ENCODE measurements at places on chromosomes 2 and 18.

- no peak for DNase-seq
Observed at GRCh38 chr18:78820161-78820834, 159.3 kb upstream of the SALL3 start.

DNA sequence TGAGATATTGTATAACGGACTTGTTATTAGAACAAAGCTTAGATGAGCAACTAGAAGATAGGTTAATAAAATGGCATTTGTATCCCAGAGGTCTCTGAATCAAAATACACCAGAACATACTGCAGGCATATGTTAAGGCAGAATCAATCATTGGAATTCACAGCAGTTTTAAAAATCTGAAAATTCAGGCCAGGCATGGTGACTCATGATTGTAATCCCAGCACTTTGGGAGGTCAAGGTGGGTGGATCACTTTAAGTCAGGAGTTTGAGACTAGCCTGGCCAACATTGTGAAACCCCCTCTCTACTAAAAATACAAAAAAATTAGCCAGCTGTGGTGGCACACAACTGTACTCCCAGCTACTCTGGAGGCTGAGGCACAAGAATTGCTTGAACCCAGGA is 405.2 kb downstream of the ZEB2 start:
- no peak for DNase-seq

DNA sequence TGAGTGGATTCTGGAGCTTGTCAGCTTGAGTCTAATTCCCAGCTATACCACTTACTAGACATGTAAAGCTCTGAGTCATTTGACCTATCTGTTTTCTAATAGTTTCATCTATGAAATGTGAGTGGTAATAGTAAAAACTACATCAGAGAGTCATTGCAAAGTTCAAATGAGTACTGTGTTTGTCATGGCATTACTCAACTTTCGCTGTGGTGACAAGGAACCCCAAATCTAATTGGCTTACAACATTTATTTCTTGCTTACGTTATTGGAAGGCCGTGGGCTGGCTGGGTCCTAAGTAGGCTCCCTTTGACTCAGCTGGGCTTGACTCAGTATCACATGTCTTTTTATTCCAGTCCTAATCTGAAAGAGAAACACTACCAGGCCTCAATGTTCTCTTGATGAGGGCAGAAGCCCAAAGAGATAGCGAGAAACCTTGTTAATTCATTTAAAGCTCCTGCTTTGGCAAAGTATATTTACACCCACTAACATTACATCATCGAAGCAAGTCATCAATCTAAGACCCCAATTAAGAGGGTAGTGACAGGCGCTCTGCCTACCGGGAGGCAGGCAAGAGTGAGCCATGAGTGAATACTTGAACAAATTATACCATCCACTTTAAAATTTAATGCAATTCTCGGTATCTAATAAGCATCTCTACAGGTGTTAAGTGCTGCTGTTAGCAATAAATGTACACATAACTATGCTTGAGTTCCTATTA is 431.8 kb upstream of the SPHKAP start:
- no peak for DNase-seq

DNA sequence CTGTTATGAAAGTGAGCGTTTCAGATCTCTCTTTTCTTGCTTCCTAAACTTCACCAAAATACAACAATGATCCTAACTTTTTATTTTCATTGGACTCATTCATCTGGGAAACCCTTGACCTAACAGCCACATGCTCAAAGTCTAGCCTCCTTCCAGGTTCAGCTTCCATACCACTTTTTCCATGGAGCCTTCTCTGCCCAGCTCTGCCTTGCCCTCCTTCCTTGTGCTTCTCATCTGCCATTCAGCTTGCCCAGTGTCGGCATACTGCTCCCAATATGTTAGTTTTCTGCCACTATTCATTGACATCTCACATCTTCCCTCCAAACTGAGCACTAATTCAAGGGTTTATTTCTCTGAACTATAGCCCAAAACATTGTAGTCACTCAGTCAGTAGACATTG is 214.7 kb downstream of the RAD51AP2 start:
- DNase-seq = no peak

- DNase-seq = no peak
Observed at GRCh38 chr18:3048121-3048520, 35.2 kb upstream of the LPIN2 start.

- no peak for DNase-seq
Observed at GRCh38 chr2:146119586-146119985, 1599.7 kb upstream of the ZEB2 start.

DNA sequence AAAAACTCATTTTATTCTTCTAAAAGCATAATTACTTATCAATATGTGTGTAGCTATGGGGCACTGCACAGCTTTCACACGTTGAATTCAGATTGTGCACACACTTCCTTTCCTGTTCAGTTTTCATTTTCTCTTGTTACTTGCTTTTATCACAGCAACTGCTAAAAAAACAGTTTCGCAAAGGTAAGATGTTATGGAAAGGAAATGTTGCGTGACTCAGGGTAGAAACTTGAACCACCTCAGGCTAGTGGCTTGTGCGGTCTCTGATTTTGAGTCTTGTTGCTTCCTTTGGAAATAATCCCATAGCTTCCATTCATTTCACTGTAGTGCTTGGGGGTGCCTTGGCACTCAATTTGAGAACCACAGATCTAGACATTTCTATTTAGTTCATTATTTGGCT is 171.9 kb downstream of the FMNL2 start:
- DNase-seq = no peak

DNA sequence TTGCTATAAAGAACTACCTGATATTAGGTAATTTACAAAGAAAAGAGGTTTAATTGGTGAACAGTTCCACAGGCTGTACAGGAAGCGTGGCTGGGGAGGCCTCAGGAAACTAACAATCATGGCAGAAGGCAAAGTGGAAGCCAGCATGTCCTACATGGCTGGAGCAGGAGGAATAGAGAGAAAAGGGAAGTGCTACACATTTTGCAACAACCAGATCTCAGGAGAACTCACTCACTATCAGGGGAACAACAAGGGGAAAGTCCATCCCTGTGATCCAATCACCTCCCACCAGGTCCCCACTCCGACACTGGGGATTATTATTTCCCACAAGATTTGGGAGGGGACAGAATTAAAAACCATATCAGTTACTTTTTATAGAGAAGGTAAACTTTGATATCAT is 273.5 kb upstream of the MMADHC start:
- DNase-seq = no peak

DNA sequence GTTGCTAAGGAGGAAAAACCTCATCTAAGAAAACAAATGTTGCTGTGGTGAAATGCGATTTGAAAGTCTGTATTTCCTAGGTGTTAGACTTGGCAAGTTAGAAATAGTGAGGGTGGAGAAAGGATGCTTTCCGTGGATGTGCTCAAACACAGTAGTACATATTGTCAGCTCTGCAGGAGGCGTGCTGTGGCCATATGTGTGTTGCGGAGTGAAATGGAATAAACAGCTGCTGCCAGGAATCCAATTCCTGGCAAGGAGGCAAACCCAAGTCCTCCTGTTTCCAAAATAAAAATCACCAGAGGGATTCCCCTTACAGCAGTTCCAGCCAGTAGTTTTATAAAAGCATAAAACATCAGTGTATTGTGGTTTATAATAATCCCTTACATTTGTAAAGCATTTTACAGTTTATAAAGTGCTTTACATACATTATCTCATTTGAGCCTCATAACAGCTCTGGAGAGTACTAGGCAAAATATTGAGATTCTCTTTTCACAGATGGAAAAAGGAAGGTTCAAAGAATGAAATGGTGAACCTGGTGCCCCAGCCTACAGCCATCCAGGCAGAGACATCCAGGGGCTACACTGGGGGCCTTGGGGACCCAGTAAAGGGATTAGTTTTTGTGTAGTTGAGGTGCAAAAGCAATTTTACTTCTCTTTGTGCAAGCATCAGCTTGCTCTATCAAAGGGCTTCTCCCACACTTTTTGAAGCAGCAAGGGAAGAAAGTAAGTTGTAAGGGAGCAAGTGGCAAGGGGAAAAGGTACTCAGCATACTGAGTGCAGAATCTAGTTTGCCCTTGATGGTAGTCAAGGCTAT is 206.0 kb downstream of the AGPS start:
- DNase-seq = no peak

- no peak for DNase-seq
Observed at GRCh38 chr2:165815299-165816141, 21.5 kb upstream of the GALNT3 start.

DNA sequence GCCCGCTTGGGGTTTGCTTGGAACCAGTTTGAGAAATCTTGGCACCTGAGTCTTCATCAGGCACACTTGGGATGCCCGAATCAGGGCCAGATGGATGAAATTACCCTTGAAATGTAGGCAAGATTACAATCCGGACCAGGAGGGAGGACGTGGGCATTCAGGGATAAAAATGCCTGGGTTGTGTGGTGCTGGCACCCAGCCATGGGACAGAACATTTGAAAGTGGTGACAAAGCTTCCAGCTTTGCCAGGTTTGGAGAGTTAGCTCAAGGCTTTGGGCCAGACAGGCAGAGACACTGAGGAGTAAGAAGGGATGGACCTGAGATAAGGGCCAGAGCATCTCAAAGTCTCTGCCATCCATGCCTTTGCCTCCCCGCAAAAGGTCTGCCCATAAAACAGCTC is 182.2 kb downstream of the TTC32 start:
- no peak for DNase-seq

DNA sequence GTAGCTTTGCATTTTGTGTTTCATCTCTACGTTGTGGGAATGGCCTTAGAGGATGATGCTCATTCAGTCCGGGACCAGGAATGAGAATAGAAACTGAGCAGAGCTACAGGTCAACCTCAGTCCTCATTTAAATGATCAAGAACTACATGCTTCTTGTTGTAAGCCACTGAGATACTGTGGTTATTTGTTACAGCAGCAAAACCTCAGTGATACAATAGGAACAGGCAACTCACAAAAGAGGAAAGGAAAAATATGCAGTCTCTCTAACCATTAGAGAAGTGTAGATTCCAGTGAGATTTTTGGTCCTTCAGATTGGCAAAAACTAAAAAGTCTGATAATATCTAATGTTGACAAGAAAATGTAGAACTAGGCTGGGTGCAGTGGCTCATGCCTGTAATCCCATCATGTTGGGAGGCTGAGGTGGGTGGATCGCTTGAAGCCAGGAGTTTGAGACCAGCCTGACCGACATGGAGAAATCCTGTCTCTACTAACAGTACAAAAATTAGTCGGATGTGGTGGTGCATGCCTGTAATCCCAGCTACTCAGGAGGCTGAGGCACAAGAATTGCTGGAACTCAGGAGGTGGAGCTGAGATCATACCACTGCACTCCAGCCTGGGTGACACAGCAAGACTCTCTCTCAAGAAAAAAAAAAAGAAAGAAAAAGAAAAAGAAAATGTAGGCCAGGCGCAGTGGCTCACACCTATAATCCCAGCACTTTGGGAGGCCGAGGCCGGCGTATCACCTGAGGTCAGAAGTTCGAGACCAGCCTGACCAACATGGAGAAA is 13.3 kb downstream of the CHCHD5 start:
- no peak for DNase-seq

- DNase-seq = no peak
Observed at GRCh38 chr2:198702796-198703195, 754.9 kb downstream of the SATB2 start.

All from stimulated activated CD4-positive, alpha-beta T cell treated with anti-CD3 and anti-CD28 coated beads, Interleukin-4, amount 100 ng/mL, for 24 hours (primary cell).